Spinal cord (tissue), 10 donors: ENCODE measurements at places on chromosomes 3 and 15.

- no peak for DNase-seq
These were observed 49.6 kb upstream of the PPARG start for GRCh38 chr3:12239301-12239700.

DNA sequence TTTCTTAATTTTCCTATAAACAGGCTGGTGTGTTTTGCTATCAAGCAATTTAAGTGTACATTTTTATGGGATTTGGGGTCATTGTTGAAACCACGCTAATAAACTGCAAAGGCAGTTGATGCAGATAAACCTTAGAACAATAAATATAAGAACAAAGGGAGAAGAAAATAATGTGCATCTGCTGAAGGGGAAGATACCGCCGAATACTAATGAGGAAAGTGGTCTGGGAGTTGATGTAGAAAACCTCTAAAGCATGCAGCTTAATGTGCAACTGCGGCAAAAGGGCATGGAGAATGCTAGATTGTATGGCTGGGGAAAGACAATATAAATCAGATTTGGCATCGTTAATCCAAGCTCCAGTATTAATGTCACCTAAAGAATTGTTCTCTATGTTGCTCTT is 29.8 kb upstream of the CHL1 start:
- no peak for DNase-seq

GRCh38 chr15:56988219-56988618 is 69.8 kb downstream of the TCF12 start:
- no peak for DNase-seq

GRCh38 chr15:73366766-73367623 is 1.8 kb downstream of the HCN4 start:
- no peak for DNase-seq

- DNase-seq, result no peak
These were observed 1130.0 kb downstream of the NAALADL2 start for GRCh38 chr3:175989161-175989560.

DNA sequence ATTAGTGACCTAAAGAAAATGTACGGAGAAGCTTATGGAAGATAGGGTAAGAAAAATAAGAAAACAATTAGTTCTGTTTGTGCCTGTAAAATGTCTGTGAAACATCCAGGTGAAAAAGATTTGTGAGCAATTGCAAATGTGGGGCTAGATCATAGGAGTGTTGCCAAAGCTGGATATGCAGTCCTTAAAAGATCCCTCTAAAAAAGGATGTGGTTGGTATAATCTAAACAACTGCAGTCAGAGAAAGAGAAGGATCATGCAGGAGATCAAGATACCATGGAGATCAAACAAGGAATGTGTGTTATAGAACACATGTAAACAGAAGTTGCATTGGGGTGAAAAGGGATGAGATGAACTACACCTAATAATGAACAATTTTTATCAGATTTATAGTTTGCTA is 116.8 kb downstream of the ALCAM start:
- no peak for DNase-seq

- DNase-seq, result no peak
These were observed 15.7 kb upstream of the CNTN4 start for GRCh38 chr3:2082871-2083480.

GRCh38 chr3:17707813-17708543 is 34.5 kb downstream of the TBC1D5 start:
- DNase-seq, result no peak

GRCh38 chr3:130825762-130826299 is 68.1 kb upstream of the ATP2C1 start:
- DNase-seq, result no peak
